ENCODE measurements at places on chromosomes 3 and 15. TPM values are rescaled to one million over a fixed set of nuclear protein-coding genes. Genes with fewer than 3 reads are reported as not detected.

Gene LYZL4
- not detected for total RNA-seq

GRCh38 chr3:183114384-183115178, 15.3 kb upstream of the MCCC1 start:
- no peak for DNase-seq

- DNase-seq = no peak
These were observed 57.2 kb upstream of the ST8SIA2 start for GRCh38 chr15:92336419-92336987.

- DNase-seq = no peak
These were observed 80.0 kb upstream of the SEC13 start for GRCh38 chr3:10400749-10401495.

Gene CNTN4
- total RNA-seq = 2.8 TPM

Gene RARB
- total RNA-seq = 20.3 TPM

DNA sequence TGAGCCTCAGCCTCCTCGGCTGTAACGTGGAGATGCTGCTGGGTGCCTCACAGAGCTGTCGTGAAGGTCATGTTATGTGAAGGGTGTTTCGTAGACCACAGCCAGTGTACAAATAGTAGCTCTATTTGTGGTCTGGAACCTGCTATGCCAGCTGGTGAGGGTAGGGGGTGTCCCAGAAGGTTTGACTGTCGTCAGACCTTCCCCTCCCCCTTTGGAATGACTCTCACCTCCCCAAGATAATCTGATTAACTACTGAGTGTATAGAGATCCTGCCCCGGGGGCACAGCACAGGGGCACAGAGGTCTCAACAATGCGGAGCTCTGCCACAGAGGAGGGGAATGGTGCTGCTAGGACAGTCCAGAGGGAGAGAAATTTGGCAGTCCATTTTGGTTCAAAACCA, 20.5 kb downstream of the FGD5 start:
- DNase-seq = no peak

Gene TMEM266
- not detected for total RNA-seq

Gene CELF6
- total RNA-seq = 0.70 TPM

DNA sequence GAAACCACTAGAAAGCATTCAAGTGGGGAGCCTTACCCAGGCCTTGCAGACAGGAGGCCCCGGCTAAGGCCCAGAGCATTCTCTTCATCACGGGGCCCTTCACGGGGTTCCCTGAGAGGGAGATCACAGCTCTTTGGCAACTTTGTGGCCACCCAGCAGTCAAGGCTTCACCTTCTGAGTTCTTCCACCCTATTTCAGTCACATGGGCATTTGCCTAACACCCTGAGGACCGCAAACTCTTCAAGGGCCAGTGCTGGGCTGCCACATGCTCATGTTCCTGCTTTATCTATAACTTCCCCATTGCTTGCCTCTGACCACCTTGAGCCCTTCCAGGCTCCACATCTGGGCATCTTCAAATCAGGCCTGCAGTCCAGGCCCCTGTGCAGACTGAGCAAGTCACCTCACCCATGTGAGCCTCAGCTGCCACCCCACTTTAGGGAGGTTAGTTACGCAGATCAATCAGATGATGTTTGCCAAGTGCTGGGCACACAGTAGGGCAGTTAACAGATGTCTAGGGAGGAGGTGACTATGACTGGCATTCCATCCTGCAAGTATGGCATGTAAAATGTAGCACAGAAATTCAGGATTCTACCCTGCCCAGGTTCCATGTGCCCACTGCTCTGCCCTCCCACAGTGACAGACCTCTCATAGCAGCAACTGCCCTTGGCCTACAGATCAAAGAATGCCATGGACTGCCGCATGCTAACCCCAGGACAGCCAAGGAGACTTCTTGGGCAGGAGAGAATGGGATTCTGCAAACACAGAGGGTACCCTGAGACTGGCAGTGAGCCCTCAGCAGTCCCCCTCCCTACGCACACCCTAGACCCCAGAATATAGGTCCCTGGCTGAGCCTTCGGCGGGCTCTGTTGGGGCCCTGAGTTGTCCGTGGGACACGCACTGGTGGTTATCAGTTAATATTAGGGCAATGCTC, 37.6 kb upstream of the ZNF710 start:
- DNase-seq = peak; percentile 83

Gene C3orf70
- 2.2 TPM for total RNA-seq

DNA sequence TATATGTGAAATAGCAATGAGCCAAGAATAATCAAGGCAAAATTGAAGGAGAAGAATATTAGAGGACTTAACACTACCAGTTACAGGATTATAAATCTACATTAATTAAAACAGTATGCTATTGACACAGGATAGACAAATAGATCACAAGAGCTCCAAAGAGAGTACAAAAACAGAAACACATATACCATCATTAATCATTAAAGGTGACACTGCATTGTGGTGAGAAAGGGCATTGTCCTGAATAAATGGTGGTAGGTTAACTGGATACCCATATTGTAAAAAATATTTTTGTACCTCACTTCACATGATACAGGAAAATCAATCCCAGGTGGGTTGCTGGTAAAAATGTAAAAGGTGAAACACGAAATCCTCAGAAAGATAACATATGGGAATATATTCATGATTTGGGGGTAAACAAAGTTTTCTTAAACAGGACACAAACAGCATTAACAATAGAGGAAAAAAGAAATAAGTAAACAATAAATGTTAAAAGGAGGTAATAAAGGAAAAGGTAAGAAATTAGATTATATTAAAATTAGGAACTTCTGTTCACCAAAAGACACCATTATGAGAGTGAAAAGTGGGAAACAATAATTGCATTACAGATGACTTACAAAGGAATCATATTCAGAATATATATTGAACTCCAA, 145.2 kb downstream of the THRB start:
- no peak for DNase-seq

Gene NOX5
- not detected for total RNA-seq

Gene ROPN1
- total RNA-seq = not detected

Gene ESYT3
- 2.4 TPM for total RNA-seq

Gene WDR93
- total RNA-seq = not detected

Gene RBP2
- total RNA-seq = not detected

DNA sequence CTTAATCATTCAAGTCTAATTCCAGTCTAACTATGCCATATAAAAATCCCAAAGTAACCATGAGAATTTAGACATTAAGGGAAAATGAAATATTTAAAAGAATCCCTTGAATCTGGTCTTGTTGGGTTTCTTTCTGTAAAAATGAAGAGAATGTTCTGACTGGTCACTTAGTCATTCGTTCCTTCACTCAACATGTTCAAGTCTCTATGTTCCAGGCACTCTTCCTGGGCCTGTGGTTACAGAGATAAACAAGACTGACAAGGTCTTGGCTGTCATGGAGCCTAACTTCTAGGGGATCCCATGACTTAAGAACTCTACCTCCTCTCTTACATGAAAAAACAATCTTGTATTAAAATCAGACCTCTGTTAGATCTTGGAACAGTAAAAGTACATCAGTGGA, 638.6 kb upstream of the TBL1XR1 start:
- no peak for DNase-seq
